Tibial nerve (tissue), 4 donors: ENCODE measurements at places on chromosomes 7 and 10. TPM values are rescaled to one million over a fixed set of nuclear protein-coding genes. Genes with fewer than 3 reads are reported as not detected.

CDHR1 gene
- 0.30 TPM for total RNA-seq

FZD1 gene
- total RNA-seq = 82.0 TPM

MINDY3 gene
- total RNA-seq = 33.2 TPM

NKX1-2 gene
- total RNA-seq = not detected
